ENCODE measurements at places on chromosomes 3 and 15. TPM values are rescaled to one million over a fixed set of nuclear protein-coding genes. Genes with fewer than 3 reads are reported as not detected.
A peak's percentile ranks its signal among the peaks of the same experiment; 100 is the strongest.

DNA sequence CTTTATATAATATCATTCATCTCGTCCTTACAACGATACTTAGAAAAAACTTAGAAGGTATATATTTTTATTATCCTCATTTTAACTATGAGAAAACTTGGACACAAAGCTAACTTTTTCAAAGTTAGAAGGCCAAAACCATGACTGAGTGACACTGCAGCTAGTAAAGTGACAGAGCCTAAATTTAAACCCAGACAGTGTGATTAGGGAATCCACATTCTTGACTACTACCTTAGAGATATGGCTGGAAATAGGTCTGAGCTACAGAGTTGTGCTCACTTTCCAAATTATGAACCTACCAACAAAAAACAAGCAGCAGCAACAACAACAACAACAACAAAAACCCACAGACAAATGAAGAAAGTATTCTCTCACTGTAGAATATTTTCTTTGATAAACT is 236.2 kb downstream of the SCAPER start:
- H3K4me1 ChIP-seq, result no peaks in the 10 kb centered on the region
- H3K27ac ChIP-seq, result no peak overlapping the region
- H3K36me3 ChIP-seq, result no peaks in the 10 kb centered on the region
- H3K4me3 ChIP-seq, result no peak overlapping the region
- no peaks in the 10 kb centered on the region for H3K27me3 ChIP-seq

DNA sequence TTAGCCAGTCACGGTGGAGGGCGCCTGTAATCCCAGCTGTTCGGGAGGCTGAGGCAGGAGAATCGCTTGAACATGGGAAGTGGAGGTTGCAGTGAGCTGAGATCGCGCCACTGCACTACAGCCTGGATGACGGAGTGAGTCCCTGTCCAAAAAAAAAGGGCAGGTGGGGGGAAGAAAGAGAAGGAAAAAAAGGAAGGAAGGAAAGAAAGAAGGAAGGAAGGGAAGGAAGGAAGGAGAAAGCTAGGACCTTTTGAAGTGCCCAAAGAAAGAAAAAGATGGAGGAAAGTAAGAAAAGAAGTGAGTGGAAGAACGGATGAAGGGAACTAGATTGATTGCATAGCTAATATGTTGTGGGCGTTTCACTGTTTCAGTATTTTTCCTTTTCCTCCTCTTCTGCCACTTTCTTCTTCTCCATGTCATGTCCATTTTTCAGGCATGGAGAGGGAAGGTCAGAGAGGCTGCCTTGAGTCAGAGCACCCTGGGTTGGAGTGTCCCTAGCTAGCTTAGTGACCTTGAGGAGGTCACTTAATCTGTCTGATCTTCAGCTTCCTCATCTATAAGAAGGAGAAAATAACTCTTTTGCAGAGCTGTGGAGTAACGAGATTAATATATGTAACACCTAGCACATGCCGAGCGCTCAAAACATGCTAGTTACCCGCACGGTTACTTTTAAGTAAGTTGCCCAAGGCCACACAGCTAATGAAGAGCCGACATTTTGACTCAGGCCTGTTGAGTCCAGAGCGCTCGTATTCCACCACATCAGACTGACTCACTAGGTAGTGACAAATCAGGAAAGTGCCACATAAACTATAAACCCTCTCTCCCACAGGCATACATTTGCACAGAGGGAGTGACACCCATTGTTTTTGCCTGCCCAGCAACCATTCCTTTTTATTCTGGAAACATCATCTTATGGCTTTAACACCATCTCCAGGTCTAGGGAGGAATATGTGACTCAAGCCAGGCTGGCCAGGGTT is 42.2 kb downstream of the BHLHE40 start:
- H3K27me3 ChIP-seq, result no peaks in the 10 kb centered on the region
- H3K27ac ChIP-seq, result peak overlapping the region; percentile 98
- no peak overlapping the region for H3K4me3 ChIP-seq
- DNase-seq, result peak; percentile 92
- peaks cover 61% of the 10 kb centered on the region for H3K4me1 ChIP-seq

ADAMTS17 gene
- total RNA-seq, result not detected

AMIGO3 gene
- total RNA-seq, result not detected

POU1F1 gene
- total RNA-seq, result not detected

Data from GM23248 (cell line).